ENCODE measurements at places on chromosomes 2 and 18. TPM values are rescaled to one million over a fixed set of nuclear protein-coding genes. Genes with fewer than 3 reads are reported as not detected.

DNA sequence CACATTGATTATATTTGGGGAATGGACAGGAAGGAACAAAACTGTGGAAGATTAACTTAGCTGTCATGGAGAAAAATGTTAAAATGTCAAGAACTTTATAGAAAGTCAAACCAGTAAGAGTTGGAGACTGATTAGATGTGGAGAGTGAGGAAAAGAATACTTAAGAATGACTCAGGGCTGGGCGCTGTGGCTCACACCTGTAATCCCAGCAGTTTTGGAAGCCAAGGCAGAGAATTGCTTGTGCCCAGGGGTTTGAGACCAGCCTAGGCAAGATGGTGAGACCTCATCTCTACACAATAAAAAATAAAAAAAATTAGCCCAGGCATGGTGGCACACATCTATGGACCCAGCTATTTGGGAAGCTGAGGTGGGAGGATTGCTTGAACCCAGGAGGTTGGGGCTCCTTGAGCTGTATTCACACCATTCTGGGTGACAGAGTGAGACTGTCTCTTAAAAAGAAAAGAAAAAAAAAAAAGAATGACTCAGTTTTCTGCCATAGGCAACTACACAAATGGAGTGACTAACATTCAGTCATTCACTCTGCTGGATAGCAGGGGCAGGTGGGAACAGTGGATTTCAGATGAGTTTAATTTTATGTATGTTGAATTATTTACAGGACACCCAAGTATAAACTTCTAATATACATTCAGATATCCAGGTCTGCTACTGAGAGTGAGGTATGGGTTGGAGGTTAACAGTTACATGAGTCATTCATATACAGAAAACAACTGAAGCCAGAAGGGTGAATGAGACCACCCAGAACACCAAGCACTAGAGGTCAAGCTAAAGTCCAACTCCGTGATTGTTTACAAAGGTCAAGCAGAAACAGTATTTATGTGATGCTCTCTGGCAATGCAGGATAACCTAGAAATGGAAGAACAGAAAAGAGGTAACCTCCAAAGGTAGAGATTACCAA lies 33.9 kb downstream of the ORC2 start:
- no peak for DNase-seq

Gene GULP1
- total RNA-seq = 51.5 TPM

Gene PCARE
- total RNA-seq = not detected

DNA sequence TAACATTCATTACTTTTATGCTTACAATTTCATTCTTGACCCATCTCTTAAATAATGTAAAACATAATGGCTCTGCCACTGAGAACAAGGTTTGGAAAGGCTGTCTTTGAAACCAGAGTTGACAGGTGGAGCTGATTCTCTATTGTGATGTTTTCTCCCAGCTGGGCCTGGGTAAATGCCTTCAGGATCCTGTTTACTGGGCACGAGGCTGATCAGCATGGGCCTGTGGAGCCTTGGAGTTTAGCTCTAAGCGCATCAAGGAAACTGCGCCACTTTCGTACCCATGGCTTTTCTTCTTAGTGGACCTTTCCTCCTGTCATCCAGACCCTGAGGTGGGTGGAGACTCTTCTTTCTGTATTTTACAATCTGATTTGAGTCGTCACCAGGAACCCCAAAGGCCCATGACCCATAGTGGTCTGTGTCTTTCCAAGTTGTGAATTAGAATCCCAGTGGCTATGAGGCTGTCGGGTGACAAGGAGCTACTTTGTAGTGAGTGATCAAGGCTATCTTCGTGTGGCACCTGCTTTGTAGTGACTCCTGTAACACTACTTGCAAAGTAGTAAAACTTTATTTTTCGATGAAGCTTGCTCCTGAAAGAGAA lies 123.1 kb downstream of the LPIN1 start:
- DNase-seq = no peak

Gene ANKRD30B
- total RNA-seq = not detected

Gene FTCDNL1
- total RNA-seq = 2.8 TPM

- no peak for DNase-seq
Observed at GRCh38 chr18:48693625-48694262, 154.9 kb downstream of the CTIF start.

GRCh38 chr2:174446531-174446930 lies 40.3 kb downstream of the GPR155 start:
- no peak for DNase-seq

GRCh38 chr2:95042472-95043271 lies 17.2 kb downstream of the MAL start:
- DNase-seq = no peak

DNA sequence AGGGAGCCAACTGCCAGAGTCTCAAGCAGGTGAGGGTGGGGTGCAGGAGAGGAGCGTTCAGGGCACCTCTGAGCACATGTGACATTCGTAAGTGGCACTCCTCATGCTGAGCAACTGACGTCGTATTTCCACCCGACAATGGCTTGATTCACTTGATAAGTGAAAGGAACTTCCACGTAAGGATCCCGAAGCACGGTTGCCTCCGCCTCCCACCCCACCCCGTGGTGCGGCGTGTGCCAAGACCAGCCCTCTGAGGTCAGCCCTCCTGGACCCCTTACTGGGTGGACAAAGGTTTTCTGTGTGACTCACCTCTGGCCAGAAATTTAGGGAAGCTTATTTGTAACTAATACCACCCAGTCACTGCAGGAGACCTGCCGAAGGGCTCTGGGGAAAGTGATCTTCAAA lies 59.9 kb downstream of the AGAP1 start:
- no peak for DNase-seq

DNA sequence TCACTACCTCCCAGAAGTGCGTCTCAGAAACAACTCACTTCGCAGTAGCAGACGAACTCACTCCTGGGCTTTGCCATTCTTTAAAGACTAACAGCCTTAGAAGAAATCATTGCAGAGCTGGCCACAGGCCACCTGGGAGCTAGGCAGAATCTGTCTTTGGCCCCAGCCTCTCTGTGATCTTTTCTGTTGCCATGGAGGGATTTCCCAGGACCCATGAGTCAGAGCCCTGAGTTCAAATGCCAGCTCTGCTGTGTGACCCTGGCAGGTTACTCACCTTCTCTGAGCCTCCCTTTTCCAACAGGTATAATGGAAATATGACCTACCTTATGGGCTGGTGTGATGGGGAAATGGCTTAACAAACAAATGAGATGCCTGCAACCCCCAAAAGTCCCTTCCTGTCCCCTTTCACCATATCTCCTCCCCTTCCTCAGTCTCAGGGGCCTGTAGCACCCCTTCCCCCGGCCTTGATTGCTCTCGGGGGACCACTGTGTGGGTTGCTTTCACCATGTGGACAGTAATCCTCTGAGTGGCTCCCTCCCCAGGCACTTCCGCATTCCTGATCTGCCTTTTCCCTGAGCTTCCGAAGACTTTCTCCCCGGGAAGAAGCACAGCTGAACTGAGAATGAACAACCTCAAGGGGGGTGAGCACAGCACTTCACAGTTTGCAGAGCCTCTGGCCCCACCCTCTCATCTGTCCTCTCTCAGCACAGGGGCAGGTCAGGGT lies 34.0 kb upstream of the SLC66A3 start:
- DNase-seq = no peak

Gene IL36A
- not detected for total RNA-seq

Gene CCDC141
- 0.10 TPM for total RNA-seq

GRCh38 chr2:105411720-105412407 lies 13.0 kb upstream of the FHL2 start:
- no peak for DNase-seq

DNA sequence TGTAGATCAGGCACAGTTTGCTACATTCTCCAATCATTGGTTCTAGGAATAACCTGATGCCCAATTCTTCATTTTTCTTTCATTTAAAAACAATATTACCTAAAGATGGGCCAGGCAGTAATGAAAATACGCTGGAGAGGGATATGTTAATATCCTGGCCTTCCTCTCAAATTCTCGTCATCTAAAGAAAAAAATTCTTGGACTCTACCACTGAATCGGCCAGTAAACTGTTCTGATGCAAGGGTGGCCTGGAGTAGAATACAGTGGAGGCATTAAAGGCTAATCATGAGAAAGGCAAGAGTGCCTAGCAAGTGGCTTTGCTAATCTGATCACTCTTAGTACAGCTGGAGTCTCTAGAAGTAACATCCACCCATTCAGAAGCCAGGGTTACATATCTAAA lies 157.7 kb downstream of the ANTXR1 start:
- DNase-seq = no peak

- no peak for DNase-seq
Observed at GRCh38 chr2:218716070-218716469, 5.4 kb downstream of the TTLL4 start.

Gene TTLL4
- total RNA-seq = 45.6 TPM

DNA sequence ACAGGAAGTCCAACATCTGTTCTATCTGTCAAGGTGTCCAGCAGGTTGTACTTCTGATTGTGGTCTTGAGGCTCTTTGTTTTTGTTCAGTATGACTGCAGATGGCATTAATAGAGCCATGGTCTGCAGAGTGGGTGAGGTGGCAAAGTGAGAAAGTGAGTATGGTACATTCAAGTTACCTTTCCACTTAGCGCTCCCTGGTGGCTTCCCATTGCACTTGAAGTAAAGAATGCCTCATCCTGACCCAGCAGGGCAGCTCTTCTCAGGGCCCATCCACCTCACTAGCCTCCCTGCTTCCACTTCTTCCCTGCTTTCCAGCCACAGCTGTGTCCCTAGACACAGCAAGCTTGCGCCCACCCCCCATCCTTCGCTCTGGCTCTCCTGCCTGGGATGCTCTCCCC lies 148.0 kb upstream of the ALPP start:
- DNase-seq = no peak

DNA sequence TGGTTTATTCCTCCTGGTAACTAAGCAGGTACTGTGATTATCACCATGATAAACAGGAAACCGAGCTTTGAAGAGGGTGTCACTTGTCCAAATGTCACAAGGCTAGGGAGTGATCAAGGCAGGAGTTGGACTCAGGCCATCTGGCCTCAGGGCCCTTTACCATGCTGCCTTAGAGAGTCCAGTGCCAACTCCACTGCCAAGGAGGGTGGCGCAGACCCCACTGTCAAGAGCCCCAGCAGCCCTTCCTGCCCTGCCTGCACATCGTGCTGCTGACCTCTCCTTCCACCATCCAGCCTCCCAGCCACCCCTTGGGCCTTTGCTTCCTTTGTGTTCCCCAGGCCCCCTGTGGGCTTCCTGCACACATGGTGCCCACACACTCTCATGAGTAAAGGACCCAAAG lies 48.3 kb downstream of the TNS1 start:
- no peak for DNase-seq

GRCh38 chr2:100730290-100730868 lies 89.6 kb upstream of the NPAS2 start:
- no peak for DNase-seq

GRCh38 chr2:62334440-62335058 lies 138.6 kb downstream of the B3GNT2 start:
- no peak for DNase-seq

GRCh38 chr2:48464264-48464795 lies 65.6 kb upstream of the STON1 start:
- no peak for DNase-seq

- no peak for DNase-seq
Observed at GRCh38 chr2:124879640-124880039, 854.6 kb downstream of the CNTNAP5 start.

GRCh38 chr18:43664487-43665008 lies 387.3 kb upstream of the SYT4 start:
- no peak for DNase-seq

GRCh38 chr2:208006337-208006736 lies 19.0 kb downstream of the PLEKHM3 start:
- no peak for DNase-seq

DNA sequence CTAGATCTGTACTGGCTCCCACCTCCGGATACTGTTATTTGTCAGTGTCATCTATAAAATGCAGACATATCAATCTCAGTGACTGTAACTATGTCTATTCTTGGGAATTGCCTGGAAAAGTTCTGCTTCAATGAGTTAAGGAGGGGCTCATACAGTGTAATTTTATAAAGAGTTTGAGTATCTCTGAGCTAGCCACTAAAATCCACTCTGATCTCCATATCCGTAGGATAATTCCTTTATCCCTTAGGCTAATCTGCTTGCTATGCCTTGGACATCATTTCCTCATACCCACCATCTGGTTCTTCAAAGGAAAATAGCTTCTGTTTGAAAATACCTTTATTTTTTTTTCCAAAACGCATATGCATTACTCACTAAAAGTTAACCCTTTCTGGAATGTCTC lies 863.2 kb downstream of the SUCLG1 start:
- no peak for DNase-seq

GRCh38 chr2:38185012-38185491 lies 109.1 kb upstream of the CYP1B1 start:
- no peak for DNase-seq

GRCh38 chr2:25194576-25195122 lies 26.3 kb upstream of the POMC start:
- DNase-seq = no peak

Gene DNPEP
- 107 TPM for total RNA-seq

GRCh38 chr2:207465894-207466293 lies 63.9 kb upstream of the CREB1 start:
- DNase-seq = no peak

Gene HJURP
- total RNA-seq = 87.0 TPM

GRCh38 chr2:80091237-80091636 lies 213.3 kb downstream of the LRRTM1 start:
- no peak for DNase-seq

GRCh38 chr2:22037274-22037673 lies 913.5 kb downstream of the TDRD15 start:
- DNase-seq = no peak

Gene MAPK4
- not detected for total RNA-seq

DNA sequence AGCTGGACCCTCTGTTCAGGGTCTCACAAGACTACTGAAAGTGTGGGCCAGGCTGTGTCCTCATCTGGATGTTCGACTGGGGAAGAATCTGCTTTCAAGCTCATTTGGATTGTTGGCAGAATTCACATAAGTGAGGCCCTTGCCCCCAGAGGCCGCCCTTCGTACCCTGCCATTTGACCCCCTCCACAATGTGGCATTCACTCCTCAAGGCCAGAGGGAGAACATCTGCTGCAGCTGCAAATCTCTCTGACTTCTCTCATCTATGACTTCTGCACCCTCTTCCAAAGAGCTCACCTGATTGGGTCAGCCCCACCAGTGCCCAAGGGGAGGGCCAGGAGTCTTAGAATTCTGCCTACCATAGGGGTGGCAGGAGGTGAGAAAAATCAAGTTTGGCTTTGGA lies 3.9 kb upstream of the CNDP2 start:
- no peak for DNase-seq

DNA sequence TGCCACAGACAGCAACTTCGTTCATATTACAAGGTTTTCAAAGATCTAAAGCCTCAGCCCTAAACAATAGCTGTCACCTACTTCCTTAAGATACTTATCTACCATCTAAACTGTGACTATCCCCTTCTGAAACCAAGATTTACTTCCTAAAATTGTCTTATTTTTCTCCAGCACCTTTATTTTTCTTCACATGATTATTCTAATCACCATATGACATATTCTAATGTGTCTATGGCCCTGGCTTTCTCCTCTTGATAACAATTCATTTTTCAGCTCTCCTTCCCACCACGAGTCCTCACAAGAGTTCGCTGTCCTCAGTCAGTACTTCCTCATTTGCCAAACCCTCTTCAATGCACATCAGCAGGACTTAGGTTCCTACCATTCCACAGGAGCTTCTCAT lies 53.9 kb downstream of the RTTN start:
- DNase-seq = no peak

GRCh38 chr2:119616421-119616820 lies 62.6 kb upstream of the TMEM177 start:
- DNase-seq = no peak
